ENCODE measurements at places on chromosomes 7 and 10.

DNA sequence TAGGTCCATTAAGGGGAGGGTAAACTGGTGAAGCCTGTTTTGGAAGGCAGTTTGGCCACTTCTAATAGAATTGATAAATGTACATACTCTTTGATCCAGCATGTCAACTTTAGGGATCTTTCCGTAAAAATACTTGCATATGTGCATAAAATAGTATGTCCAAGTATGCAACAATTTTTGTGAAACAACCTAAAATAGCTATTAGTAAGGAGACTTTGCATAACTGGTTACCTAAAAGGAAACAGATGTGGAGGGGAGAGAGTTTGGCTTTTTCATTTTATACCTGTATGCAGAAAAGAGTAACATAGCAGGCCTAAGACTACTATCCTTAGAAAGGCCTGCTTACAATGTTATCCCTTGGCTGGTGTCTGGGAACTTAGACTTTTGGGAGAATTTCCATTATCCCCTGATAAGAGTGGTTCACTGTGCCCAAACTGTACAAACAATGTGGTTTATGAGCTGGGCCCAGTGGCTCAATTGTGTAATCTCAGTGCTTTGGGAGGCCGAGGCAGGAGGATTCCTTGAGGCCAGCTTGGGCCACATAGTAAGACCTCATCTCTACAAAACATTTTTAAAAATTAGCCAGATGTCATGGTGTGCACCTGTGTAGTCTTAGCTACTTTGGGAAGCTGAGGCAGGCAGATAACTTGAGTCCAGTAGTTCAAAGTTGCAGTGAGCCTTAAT, 21.3 kb downstream of the PTPN12 start:
- DNase-seq, result no peak

DNA sequence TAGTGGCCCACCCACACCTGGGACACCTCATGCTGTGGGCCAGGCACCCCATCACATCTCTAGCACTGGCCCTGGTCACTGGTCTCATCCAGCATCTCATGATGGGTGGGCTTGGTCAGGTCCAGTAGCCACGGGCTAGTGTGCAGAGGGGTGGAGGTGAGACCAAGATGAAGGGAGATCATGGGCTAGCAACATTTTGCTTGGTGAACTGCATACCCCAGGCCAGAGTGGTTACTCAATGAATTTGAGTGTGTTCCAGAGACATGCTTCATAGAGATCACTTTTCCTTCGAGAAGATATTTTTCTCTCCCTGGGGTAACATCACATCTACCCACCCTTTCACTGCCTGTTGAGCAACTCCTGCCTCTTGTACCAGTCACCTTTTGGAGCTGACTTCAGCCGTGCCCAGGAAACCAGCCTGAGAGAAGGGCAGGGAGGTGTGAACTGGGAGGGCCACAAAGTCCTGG, 44.2 kb downstream of the MINDY4 start:
- no peak for DNase-seq

DNA sequence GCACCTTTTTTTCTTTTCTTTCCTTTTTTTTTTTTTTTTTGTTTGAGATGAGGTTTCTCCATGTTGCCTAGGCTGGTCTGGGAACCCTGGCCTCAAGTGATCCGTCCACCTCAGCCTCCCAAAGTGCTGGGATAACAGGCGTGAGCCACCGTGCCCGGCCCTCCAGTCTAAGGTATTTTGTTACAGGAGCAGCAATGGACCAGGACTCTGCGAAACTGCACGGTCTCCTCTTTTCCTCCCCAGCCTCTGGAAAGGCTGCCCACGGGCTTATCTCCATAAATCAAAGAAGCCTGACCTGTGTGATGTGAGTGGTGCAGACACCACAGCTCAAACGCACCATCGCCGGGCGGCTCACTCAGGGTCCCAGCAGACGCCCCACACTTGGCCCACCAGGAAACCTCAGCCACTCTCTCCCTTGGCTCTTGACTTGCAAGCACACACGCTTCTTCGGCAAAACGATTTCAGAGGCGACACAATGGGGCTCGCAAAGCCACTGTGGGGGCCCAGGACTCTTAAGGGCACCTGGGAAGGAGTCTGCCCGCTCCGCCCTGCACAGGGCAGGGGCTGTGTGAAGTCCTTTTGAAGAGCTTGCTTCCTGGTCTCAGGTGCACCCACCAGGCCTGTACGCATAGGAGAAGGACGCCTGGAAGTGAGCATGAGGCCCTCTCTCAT, 20.6 kb downstream of the WDR86 start:
- no peak for DNase-seq

GRCh38 chr7:155844019-155844453, 31.8 kb upstream of the SHH start:
- no peak for DNase-seq

- DNase-seq, result no peak
Observed at GRCh38 chr10:60456053-60456452, 66.4 kb upstream of the ANK3 start.

DNA sequence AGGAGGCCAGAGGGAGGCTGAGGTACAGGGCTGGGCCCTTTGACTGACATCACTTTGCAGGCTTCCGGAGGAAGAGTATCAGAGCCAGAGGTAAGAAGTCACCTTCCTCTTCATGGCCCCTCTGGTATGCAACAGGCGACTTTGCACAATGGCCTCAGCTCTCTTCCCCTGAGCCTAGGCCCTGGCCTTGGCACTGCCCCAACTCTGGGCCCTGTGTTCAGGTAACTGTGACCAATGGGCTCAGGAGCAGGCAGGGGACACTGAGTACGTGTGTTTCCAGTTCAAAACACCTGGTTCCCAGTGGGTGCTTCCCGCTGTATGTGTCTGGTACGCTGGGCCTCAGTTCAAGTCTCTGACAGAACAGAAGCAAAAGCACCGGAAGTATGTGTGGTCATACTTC, 12.1 kb upstream of the PAX2 start:
- DNase-seq, result no peak

DNA sequence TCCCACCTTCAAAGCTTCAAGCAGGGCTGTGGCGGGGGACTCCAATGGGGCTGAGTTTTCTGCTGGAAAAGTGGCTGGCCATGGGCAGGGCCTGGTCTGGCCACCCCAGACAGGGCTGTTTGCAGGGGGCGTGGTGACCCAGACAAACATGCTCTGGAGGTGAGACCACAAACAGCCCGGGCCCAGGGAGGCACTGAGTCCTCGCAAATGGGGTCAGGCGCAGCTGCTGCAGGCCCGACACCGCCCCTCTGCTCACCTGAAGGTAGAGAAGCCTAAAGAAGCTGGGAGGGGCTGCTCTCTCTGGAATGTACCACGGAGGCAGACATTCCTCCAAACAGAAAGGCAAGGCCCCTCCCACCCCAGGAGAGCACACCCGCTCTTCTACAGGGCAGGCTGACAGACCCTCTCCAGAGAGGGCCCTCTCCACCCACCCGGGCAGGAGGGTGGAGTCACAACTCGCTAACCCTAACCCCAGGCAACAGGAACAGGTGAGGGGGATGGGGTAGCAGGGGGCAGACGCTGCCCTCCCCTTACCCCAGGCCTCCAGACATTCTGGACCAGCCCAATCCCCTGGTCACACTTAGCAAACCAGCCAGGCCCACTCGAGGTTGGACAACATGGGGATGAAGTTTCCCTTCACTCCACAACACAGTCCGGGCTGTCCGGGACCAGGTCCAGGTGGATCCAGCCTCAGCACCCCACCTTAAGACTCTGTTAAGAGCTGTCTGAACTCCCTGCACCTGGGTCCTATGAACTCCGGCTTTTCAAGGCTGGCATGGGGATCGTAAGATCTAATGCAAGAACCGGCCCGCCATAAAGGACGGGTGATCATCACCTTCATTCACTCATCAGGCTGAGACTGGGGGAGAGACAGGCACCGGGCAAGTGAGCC, 32.3 kb downstream of the OAT start:
- DNase-seq, result no peak

GRCh38 chr7:27235387-27236311, 7.0 kb upstream of the EVX1 start:
- peak; percentile 32 for DNase-seq

DNA sequence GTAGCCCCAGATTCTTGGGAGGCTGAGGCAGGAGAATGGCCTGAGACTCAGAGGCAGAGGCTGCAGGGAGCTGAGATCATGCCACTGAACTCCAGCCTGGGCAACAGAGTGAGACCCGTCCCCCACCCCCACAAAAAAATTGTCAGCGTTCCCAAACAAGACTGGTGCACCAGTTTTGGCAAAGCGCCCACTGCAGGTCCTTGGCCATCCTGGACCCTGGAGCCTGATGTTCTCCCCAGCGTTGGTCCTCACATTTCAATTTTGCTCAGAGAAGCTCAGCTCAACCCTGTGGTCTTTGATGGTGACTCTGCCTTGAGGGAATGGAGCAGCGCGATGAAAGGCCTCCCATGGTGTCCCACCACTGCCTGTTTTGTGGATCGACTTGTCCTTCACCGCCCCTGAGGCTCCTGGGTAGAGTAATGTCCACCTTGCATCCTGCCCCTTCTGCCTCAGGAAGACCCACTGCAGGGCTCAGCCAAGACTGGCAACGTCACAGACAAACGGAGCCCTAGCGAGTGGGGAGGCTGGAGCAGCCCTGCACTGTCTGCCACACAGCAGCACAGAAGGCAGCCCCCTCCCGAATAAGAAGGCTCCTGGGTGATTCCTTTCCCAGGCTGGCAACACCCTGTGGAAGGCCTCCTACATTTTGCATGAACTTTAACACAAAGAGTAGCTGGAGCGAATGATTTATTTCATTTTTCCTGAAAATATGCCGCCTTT, 410.9 kb downstream of the TCERG1L start:
- no peak for DNase-seq

- no peak for DNase-seq
Observed at GRCh38 chr7:48087349-48087748, 1.7 kb upstream of the UPP1 start.

DNA sequence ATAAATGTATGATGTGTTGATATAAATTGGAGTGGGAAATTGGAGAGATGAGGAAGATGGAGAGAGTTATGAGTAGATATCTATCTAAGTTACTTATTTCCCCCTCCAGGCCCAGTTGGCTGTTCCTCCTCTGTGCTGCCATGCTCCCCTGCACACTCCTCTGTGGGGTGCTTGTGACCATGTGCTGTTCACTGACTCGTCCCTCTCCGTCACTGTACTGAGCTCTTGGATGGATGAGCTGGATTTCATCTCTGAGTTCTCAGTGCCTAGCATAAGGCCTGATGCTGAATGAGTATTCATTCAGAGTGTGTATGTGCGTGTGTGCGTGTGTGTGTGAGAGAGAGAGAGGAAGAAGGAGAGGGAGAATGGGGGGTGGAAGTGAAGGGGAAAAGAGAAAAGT, 14.5 kb downstream of the OR9A2 start:
- DNase-seq, result no peak

GRCh38 chr7:66639773-66640172, 11.1 kb downstream of the KCTD7 start:
- no peak for DNase-seq

GRCh38 chr7:39172137-39172536, 194.4 kb downstream of the POU6F2 start:
- DNase-seq, result no peak

DNA sequence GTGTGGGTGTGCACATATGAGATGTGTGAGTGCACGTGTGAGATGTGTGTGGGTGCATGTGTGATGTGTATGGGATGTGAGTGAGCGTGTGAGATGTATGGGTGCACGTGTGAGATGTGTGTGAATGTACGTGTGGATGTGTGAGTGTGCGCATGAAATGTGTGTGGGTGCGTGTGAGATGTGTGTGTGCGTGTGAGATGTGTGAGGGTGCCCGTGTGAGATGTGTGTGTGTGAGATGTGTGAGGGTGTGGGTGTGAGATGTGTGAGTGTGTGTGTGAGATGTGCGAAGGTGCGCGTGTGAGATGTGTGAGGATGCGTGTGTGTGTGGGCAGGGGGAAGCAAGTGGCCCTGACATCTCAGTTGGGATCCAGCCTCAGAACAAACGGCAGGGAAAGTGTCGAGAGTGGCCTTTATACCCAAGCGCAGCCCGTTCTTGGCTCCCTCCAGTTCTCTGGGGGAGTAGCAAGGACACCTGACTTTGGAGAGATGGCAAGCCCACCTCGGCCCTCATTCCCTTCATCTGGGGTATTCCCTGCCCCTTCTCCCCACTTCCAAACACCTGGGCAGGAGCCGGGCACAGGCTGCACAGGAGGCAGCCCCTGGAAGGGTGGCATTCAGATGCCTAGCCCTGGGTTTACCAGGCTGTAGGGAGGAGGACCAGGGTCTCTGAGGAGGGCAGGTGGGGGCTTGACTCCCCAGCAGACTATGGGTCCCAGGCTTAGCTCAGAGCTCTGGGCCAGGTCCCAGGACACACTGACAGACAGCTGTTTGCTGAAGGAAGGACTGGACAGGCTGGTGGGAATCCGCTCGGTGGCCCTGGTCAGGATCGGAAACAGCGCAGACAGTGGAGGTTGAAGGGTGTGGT, 31.6 kb downstream of the PPIF start:
- no peak for DNase-seq

DNA sequence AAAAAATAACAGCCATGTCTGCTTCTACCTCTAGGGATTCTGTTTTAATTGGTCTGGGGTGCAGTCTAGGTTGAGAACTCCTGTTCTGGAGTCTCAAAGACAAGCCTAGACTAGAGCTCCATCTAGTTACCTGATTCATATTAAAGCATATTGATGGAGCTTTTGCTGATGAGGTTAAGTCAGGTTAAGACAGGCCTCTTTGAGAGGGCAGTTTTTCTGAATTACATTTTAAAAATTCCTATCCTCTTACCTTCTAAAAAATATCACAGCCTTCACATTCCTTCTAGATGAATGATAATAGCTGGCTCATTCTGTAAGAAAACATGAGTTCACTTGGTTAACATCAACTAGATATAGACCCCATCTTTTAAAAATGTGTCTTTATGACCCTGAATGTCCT, 28.9 kb downstream of the MGAM start:
- DNase-seq, result no peak

DNA sequence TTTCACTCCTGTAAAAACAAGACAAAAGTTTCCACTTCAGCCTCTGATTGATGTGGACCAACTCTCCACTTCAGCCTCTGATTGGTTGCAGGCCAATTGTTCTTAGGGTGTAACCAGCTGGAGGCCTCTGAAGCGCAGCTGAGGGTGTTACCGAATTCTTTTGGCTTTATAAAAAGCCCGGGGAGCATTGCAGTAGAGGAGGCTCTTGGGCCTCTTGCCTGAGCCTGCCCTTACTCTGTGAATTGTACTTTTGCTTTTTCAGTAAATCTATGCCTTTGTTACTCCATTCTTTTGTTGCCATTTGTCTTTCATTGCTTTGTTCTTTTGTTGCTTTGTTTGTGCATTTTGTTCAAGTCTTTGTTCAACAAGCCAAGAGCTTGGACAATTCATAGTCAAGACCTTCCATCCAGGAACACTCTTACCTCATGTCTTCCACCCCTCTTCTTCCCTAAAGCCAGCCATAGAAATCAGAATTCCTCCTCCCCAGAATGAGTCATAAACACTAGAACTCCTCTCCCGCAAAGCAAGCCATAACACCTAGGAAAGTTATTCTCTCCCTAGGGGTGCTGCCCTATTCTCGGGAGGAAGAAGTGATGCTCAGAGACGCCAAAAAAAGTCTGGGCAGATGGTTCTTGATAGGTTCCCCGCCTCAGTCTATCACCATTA, 53.5 kb upstream of the ARMC3 start:
- no peak for DNase-seq
